ENCODE measurements at places on chromosomes 2 and 18.

- DNase-seq, result no peak
Observed at GRCh38 chr2:241655516-241656189, 18.2 kb downstream of the ATG4B start.

DNA sequence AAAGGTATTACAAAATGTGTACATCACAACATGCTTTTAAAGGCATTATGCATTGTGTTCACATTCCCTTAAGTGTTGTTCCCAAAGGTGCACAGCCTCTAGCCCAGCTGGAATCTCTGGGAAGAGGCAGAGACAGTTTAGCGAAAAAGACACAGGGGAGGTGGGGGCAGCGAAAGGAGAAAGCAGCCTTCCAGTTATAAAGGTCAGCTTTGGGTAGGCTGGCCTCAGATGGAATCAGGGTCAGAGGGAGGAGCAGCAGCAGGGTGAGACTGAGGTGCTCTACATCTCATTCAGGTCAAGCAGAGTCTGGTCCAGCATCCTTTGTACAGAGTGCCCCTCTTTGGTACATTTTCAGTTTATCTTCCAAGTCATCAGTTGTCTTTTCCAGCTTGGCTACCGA, 68.6 kb downstream of the ASXL2 start:
- no peak for DNase-seq

- no peak for DNase-seq
Observed at GRCh38 chr2:43484323-43484930, 111.4 kb downstream of the THADA start.

DNA sequence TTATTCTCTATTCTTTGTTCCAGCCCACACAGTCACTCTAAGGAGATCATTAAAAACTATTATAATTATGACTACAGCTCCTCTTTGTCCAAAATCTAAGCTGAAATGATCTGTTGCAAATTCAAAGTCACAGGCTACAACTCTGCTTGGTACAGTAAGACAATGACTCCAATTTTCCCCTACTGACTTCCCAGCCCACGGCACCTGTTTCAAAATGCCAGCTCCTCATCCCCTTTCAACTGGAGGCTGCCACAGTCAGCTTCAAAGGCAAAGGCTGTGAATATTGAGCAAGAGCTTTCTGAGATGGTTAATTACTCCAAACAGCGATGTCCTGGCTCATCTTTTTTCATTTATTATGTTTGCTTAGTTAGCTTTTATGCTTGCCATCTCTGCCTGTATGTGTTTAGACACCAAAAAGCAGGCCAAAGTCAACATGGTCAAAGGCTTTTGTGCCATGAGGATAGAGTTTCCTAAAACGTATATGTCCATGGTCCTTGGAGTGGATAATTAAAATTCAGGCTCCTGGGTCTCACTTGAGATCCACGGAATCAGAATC, 141.1 kb downstream of the DOCK10 start:
- DNase-seq, result no peak

GRCh38 chr2:191970867-191971266, 124.0 kb upstream of the CAVIN2 start:
- DNase-seq, result no peak

GRCh38 chr2:215479536-215480240, 43.8 kb upstream of the FN1 start:
- no peak for DNase-seq

- DNase-seq, result no peak
Observed at GRCh38 chr18:57188851-57189557, 42.1 kb downstream of the BOD1L2 start.

- no peak for DNase-seq
Observed at GRCh38 chr18:3703732-3704176, 253.8 kb downstream of the TGIF1 start.

DNA sequence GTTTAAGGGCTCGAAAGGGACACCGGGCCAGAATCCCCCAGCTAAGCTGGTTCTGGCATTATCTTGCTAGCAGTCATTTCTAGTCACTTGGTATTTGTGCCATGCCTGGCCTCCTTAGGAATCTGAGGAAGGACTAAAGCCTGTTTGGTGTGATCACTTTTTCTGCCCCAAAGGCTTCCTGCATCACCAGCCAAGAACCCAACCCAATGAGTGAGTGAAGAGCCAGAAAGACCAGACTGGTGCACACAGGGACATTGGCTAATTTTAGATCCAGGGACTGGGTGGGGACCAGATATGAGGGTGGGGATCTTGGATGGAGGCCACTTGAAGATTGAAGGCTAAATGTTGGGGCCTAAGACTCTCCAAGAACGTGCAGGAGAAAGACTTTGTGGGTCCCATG, 411.9 kb upstream of the TNP1 start:
- DNase-seq, result no peak

DNA sequence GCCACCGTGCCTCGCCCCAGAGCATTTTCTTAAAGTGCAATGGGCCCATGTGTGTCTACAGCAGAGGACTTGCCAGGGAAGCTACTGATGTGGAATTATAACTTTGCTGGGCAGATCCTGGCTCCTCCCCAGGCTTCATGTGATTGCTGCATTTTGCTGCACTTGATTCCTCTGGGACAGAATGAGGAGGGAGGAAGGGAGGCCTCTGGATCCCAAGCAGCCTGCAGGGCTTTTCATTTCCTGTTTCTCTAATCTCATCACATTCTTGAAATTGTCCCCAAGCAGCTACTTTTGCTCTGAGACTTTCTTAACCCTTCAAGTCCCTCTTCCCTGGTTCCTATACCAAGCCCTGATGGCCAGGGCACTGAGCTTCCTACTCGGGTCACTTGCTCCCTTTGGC, 134.4 kb upstream of the SEC11C start:
- no peak for DNase-seq

DNA sequence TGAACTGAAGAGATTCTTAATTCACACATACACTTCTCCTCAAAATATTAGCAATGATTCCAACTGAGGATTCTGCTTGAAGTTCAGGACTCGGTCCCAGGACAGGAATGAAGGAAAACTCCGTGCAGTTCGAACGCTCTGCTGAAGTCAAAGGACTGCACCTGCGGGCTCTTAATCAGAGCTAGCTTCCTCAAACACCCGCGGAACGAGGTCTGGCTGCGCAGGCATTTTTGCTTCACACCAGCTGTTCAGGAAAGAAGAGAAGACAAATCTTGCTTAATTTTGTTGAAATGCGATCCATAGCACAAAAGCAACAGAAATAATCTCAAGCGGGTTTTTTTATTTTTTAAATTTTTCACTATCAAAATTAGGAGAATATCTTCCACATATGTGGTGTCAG, 175.6 kb downstream of the LAMA1 start:
- no peak for DNase-seq
